Activated CD8-positive, alpha-beta memory T cell treated with anti-CD3 and anti-CD28 coated beads, Interleukin-2, amount 10 ng/mL, durations not matched to agents 7 days and 5 days (primary cell): ENCODE measurements at places on chromosomes 5 and 9. TPM values are rescaled to one million over a fixed set of nuclear protein-coding genes. Genes with fewer than 3 reads are reported as not detected.

DNA sequence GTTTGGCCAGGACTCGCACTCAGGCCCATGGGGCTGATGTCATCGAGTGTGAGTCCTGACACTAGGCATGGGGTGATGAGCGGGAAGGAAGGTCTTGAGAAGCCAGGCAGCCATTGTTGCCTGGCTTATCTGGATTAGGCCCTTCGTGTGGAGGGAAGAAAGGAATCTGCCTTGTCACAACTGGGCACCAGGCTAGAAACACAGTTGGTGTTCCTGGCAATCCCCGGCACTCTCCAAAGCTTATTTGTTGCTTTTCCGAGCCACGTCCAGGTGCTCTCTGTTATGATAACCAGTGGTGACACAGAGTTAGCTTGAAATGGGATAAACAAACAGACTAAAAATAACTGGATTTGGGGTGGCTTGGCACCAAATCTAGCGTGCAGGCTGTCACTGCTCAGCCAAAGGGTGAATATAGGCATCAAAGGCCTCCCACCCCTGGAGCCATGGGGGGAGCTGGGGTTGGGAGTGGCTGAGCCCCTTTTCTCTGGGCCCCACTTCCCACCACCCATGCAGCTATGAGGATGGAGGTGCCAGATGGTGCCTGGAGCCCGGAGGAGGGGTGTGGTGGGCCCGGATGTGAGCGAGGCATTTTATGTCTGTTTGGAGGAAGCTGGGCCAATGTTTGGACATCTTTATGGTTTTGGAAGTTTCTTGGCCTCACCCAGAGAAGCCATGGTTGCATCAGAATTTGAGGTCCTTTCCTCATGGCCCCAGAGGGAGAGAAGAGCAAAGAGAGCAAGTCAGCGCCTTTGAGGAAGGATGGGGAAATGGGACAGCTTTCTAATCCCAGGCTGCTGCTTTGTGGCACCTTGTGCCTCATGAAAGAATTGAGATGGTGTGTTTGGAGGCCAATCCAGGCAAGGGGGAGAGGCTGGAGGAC, 98.0 kb upstream of the PITX1 start:
- peaks cover 2% of the 10 kb centered on the region for H3K4me1 ChIP-seq
- H3K4me3 ChIP-seq = no peak overlapping the region
- peaks cover 2% of the 10 kb centered on the region for H3K27me3 ChIP-seq
- H3K27ac ChIP-seq = no peak overlapping the region

PCDHA5 gene
- total RNA-seq = not detected

DNA sequence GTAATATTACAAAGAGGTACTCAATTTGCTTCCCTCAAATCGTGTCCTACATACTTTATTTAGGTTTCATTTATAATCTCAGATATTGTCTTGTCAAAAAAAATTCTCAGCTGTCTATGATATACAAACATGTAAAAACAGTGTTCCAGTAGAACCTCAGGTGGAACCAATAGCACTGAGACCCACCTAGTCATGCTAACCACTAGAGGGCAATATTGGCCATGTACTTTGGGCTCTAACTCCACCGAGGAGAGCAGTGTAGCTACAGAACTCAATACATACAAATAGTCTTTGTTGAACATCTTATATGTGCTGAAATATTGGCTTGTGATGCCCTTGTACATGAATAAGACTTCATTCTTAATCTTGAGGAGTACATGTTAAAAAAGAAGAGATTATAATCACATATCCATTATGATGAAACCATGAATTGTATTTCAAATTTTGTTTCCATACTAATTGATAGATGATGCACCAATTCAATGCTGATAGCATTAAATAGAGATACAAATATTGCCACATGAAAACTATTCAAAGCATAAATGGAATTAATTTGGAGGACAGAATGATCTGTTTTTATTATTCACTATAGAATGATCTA, 71.2 kb upstream of the CNTLN start:
- H3K4me1 ChIP-seq = no peaks in the 10 kb centered on the region
- H3K27me3 ChIP-seq = no peaks in the 10 kb centered on the region
- H3K36me3 ChIP-seq = no peaks in the 10 kb centered on the region
- no peak overlapping the region for H3K27ac ChIP-seq

DNA sequence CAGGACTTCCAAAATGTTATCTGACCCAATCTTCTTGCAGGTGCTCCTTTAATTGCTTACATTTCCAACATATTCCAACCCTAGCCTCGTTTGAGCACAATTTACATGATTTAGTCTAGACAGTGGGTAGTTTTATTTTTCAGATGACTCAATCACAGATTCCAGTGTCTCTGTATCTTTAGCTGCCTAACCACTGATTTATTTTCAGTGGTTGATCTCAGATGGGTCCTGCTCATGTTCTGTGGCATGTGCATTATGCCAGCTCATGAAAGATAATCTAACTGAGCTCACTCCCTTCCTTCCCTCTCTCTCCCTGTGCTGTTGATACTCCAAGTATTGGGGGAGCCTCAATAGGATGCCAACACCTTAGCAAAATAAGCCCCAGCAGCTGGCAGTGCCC, 106.1 kb upstream of the ICE1 start:
- H3K4me3 ChIP-seq = no peak overlapping the region
- no peaks in the 10 kb centered on the region for H3K27me3 ChIP-seq
- DNase-seq = no peak
- no peak overlapping the region for H3K27ac ChIP-seq
- H3K4me1 ChIP-seq = no peaks in the 10 kb centered on the region

- no peaks in the 10 kb centered on the region for H3K36me3 ChIP-seq
- H3K4me3 ChIP-seq = no peak overlapping the region
- no peak for DNase-seq
Measured at GRCh38 chr9:76374783-76375559, 19.3 kb downstream of the RFK start.

ADGRD2 gene
- not detected for total RNA-seq

- H3K27me3 ChIP-seq = no peaks in the 10 kb centered on the region
- no peaks in the 10 kb centered on the region for H3K4me1 ChIP-seq
- no peak overlapping the region for H3K27ac ChIP-seq
- no peak overlapping the region for H3K4me3 ChIP-seq
- DNase-seq = no peak
Measured at GRCh38 chr5:8906303-8906967, 639.4 kb downstream of the SEMA5A start.

DNA sequence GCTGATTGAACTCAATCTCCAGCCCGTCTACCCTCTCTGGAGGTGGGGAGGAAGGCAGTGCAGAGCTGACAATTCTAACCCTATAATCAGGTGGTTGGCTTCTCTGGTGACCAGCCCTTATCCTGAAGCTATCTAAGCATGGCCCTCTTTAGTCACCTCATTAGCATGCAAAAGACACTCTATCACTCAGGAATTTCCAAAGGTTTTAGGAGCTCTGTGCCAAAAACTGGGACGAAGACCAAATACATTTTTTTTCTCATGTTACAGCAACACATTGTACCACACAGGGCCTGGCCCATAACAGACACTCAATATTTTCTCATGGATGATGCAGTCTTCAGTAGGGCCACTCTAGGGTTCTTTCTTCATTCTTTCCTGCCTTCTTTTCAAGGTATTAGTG, 118.8 kb upstream of the VLDLR start:
- no peaks in the 10 kb centered on the region for H3K36me3 ChIP-seq
- no peak overlapping the region for H3K27ac ChIP-seq
- H3K4me3 ChIP-seq = no peak overlapping the region
- DNase-seq = no peak
- H3K27me3 ChIP-seq = no peaks in the 10 kb centered on the region

DNA sequence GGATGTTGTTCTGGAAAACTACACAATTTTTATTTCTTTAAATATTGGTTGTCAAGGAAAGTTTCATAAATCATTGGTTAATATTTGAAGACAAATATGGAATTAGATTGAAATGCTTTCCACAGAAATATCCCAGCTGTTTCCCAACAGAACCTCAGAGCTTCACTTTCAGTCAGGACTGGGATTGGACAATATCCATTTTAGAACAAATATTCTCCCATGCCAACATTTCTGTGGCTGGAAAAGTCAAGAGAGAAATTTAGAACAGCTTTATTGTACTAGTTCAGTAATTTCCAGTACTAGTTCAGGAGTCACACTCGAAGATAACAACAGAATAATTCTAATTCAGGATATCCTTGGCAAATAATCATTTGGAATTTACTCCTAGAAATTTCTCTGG, 116.1 kb upstream of the TUT7 start:
- peaks cover 21% of the 10 kb centered on the region for H3K27me3 ChIP-seq
- no peak overlapping the region for H3K4me3 ChIP-seq
- H3K4me1 ChIP-seq = peaks cover 1% of the 10 kb centered on the region
- no peak for DNase-seq
- no peak overlapping the region for H3K27ac ChIP-seq

GRCh38 chr9:131330814-131331600, 41.5 kb downstream of the PLPP7 start:
- DNase-seq = no peak
- no peaks in the 10 kb centered on the region for H3K36me3 ChIP-seq
- no peak overlapping the region for H3K27ac ChIP-seq
- H3K27me3 ChIP-seq = peaks cover 5% of the 10 kb centered on the region
- H3K4me1 ChIP-seq = peaks cover under 1% of the 10 kb centered on the region

DNA sequence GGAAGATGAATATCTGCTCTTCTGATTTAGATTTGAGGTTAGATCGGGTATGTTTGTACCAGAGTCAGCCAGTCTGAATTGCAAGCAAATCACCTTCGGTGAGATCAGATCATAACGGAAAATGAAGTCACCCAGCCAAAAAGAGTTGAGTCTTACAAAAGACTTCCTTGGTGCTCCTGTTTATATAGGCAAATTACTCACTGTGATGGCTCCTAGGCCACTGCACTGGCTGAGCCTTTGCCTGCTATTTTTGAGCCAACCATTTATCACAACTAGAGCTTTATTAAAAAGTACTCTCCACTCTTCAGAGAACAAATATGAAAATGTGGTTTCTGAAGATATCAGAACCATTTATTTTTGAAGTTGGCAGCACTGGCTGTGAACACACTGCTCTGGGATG, 277.7 kb upstream of the PCSK5 start:
- no peak for DNase-seq
- H3K27me3 ChIP-seq = peaks cover 2% of the 10 kb centered on the region
- no peaks in the 10 kb centered on the region for H3K4me1 ChIP-seq
- H3K36me3 ChIP-seq = no peaks in the 10 kb centered on the region

- no peak overlapping the region for H3K27ac ChIP-seq
- H3K4me1 ChIP-seq = no peaks in the 10 kb centered on the region
- no peak for DNase-seq
- no peaks in the 10 kb centered on the region for H3K36me3 ChIP-seq
- H3K27me3 ChIP-seq = peaks cover 8% of the 10 kb centered on the region
- H3K4me3 ChIP-seq = no peak overlapping the region
Measured at GRCh38 chr5:177103523-177104253, 17.0 kb downstream of the FGFR4 start.

- H3K4me1 ChIP-seq = no peaks in the 10 kb centered on the region
- H3K27ac ChIP-seq = no peak overlapping the region
- H3K36me3 ChIP-seq = no peaks in the 10 kb centered on the region
- no peak for DNase-seq
- no peaks in the 10 kb centered on the region for H3K27me3 ChIP-seq
- H3K4me3 ChIP-seq = no peak overlapping the region
Measured at GRCh38 chr9:114426046-114426948, 38.5 kb upstream of the AKNA start.

LYRM7 gene
- 12.2 TPM for total RNA-seq

GRCh38 chr5:90981821-90982220, 401.3 kb downstream of the ARRDC3 start:
- H3K27me3 ChIP-seq = peaks cover 5% of the 10 kb centered on the region
- H3K4me1 ChIP-seq = no peaks in the 10 kb centered on the region
- no peak overlapping the region for H3K27ac ChIP-seq
- H3K36me3 ChIP-seq = no peaks in the 10 kb centered on the region
- no peak for DNase-seq

DNA sequence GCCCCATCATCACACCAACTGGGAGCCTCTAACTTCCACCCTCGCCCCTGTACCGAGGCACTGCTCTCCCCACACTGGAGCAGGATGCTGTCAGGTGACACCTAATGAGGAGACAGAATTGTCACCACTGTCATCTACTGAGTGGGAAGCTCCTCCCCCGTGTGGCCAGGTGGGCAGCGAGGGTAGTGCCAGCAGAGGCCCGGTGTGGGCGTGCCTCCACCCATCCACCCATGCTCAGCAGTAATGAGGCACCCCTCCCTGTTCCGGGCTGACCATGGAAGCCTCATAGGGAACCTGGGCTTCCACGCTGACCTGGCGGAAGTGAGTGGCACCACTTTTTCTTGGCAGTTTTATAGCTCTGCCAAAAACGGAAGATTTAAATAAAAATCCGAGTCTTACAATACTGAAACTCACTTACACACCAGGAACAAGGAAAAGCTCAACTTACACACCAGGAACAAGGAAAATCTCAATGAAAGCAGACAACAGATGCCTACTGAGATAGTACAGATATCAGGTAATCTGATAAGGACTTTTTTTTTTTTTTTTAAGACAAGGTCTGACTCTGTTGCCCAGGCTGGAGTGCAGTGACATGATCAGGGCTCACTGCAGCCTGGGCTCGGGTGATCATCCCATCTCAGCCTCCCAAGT, 30.6 kb upstream of the ASS1 start:
- H3K27ac ChIP-seq = no peak overlapping the region
- H3K4me3 ChIP-seq = no peak overlapping the region
- no peak for DNase-seq

GRCh38 chr5:77936365-77936693, 160.2 kb upstream of the TBCA start:
- no peak overlapping the region for H3K4me3 ChIP-seq
- peaks cover 19% of the 10 kb centered on the region for H3K27me3 ChIP-seq
- H3K4me1 ChIP-seq = peaks cover 14% of the 10 kb centered on the region
- no peak overlapping the region for H3K27ac ChIP-seq

DNA sequence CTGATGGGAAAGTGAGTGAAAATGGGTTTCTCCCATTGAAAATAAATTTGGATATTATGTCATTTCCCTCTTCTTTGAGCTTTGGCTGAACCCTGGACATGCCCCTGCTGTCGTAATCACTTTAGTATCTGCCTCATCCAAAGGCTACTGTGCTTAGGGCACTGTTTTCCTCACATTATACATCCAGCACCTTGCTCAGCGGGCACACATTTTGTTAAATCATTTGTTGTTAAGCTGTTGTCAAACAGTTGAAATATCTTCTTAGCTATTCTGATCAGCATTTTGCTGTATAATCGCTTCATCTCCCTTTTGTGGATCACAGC, 352.7 kb upstream of the CD180 start:
- no peak for DNase-seq
- no peak overlapping the region for H3K4me3 ChIP-seq
- peaks cover 8% of the 10 kb centered on the region for H3K4me1 ChIP-seq

CCDC192 gene
- total RNA-seq = not detected

PHF24 gene
- total RNA-seq = not detected

DNA sequence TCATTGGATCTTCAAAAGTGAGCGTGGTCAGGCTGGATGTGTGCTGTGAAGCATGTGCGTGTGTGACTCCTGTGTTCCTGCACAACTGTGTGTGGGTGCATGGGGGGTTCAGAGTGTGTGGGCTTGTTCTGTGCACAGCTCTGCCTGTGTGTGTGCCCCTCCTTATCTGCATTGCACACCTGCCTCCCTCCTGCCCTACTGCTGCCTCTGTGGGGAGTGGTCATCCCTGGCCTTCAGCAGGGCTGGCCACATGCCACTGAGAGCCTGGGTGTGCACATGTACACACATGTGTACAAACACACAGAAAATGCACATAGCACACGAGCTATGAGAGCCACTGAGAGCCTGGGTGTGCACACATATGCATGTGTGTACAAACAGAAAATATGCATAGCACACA, 92.1 kb downstream of the CACNA1B start:
- H3K27me3 ChIP-seq = peaks cover 1% of the 10 kb centered on the region
- no peaks in the 10 kb centered on the region for H3K4me1 ChIP-seq
- no peak overlapping the region for H3K27ac ChIP-seq
- no peak for DNase-seq
- no peaks in the 10 kb centered on the region for H3K36me3 ChIP-seq

- peaks cover 6% of the 10 kb centered on the region for H3K4me1 ChIP-seq
- no peaks in the 10 kb centered on the region for H3K36me3 ChIP-seq
- H3K27me3 ChIP-seq = peaks cover 6% of the 10 kb centered on the region
- DNase-seq = no peak
Measured at GRCh38 chr5:107363768-107364167, 307.0 kb downstream of the EFNA5 start.
